KG1 (cell line): ENCODE measurements at places on chromosomes 2 and 18.

- no peak for DNase-seq
These were observed 221.6 kb downstream of the NR4A2 start for GRCh38 chr2:156110890-156111289.

- DNase-seq = no peak
These were observed 5.3 kb upstream of the NEU4 start for GRCh38 chr2:241803387-241804325.

GRCh38 chr2:180555391-180555965 is 424.9 kb upstream of the UBE2E3 start:
- DNase-seq = no peak

GRCh38 chr2:23524261-23524706 is 139.3 kb downstream of the KLHL29 start:
- no peak for DNase-seq

GRCh38 chr2:3151153-3151918 is 226.3 kb downstream of the EIPR1 start:
- no peak for DNase-seq

- no peak for DNase-seq
These were observed 94.4 kb upstream of the ASAP2 start for GRCh38 chr2:9112079-9112721.

- no peak for DNase-seq
These were observed 47.0 kb downstream of the VSNL1 start for GRCh38 chr2:17587469-17587868.

- DNase-seq = no peak
These were observed 109.6 kb upstream of the FSIP2 start for GRCh38 chr2:185628985-185629384.

GRCh38 chr2:217372794-217373193 is 512.9 kb upstream of the TNP1 start:
- no peak for DNase-seq

- no peak for DNase-seq
These were observed 7.4 kb upstream of the MBP start for GRCh38 chr18:77140030-77140429.

- no peak for DNase-seq
These were observed 3.0 kb upstream of the INPP1 start for GRCh38 chr2:190340369-190340768.

GRCh38 chr2:85655961-85656417 is 12.0 kb downstream of the SFTPB start:
- no peak for DNase-seq

- DNase-seq = no peak
These were observed 61.6 kb upstream of the ATP8B1 start for GRCh38 chr18:57864615-57865121.

DNA sequence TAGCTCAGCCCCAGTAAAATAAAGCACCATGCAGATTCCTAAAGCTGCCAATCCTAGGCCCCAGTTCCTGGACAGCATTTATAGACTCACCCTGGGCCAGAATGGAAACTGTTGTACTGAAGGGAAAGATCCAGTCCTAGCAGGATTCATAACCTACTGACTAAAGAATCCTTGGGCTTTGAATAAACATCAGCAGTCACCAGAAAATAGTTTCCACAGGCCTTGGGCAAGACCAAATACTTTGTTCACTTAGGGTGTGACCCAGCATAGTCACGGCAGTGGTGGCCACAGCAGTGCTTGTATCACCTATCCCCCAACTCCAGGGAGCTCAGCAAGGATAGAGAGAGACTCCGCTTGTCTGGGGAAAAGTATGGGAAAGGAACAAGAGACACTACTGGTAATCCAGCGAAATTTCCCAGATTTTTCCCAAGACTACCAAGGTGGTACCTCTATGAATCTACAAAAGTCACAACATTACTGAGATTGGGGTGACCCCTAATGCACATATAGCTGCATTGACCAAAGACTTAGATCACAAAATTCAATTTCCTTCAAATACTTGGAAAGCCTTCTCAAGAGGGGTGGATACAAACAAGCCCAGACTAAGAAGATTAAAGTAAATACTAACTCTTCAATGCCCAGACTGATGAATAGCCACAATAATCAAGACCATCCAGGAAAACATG is 748.1 kb upstream of the LRATD1 start:
- no peak for DNase-seq

- no peak for DNase-seq
These were observed 141.9 kb downstream of the MGAT5 start for GRCh38 chr2:134395779-134396178.

DNA sequence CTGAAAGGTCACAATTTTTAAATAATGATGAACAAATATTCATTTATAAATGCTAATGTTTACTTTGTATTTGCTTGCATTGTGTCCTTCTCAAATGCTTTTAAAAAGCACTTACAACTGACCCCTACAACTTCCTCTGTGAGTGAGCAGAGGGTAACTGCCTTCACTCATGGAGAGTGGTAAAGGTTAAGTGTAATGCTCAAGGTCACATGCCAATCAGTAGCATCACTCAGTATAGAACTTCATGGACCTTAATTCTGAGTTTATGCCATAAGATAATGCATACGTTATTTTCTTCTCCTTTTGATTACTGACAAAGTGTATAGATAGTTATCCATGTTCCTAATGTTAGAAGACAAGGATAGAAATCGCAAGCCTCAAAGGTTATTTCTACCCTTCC is 91.8 kb upstream of the SERTAD2 start:
- no peak for DNase-seq

DNA sequence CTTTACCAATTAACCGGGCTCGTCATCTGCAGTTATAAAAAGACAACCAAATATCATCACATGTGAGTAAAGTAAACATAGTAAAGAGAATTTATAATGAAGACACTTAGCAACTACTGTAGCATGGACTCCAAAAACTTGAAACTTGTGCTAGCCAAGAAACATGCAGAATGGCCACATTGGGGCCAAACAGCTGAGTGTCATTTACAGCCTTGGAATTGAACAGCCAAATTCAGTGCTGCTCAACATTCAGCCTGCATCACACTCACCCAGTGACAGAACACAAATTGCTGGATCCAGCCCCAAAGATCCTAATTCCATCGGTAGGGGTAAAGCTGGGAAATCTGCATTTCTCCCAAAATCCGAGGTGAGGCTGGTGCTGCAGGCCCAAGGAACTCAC is 224.8 kb upstream of the GYPC start:
- no peak for DNase-seq

- DNase-seq = no peak
These were observed 417.7 kb upstream of the SALL3 start for GRCh38 chr18:78561757-78562510.

DNA sequence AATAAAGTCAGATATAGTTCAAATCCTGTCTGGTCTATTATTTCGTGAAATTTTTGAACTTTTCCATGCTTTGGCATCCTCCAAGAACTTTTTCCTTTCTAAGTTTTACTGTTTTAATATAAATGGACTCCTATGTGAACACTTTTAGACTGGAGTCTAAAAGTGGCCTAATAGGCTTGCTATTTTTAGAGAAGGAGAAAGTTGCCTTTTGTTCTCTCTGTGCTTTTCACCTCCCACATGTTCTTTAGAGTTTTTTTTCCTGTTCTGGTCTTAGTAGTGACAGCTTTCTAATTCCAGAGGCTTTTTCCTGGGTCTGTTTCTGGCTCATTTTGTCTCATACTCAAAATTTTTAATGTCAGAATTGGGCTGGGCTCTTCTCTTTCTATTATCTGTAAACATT is 72.2 kb downstream of the ADAM23 start:
- no peak for DNase-seq

DNA sequence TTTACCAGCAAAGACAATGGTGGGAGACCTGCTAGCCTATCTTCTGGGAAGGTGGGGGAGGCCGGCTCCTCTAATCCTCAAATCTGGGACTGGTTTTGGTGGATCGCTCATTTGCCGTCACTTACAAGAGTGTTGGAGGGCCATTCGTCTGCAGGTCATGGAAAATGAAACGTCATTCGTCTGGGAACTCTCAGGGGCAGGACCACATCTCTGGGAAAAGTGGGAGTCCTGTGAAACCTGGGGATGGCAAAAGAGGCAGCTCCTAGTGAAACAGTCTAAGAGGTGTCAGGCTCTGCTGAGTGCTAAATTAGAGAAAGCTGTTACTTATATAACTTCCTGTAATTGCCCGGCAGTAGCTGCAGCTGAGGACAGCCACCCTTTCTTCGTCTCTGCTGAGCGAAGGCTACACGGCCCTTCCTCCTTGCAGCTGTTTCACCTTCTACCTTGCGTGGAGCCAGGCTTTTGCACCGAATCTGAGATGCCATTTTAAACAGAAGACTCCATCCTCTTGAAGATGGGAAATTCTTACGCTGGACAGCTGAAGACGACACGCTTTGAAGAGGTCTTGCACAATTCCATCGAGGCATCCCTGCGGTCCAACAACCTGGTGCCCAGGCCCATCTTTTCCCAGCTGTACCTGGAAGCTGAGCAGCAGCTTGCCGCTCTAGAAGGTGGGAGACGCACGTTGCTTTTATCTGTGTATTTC is 22.4 kb downstream of the GREB1 start:
- DNase-seq = no peak

DNA sequence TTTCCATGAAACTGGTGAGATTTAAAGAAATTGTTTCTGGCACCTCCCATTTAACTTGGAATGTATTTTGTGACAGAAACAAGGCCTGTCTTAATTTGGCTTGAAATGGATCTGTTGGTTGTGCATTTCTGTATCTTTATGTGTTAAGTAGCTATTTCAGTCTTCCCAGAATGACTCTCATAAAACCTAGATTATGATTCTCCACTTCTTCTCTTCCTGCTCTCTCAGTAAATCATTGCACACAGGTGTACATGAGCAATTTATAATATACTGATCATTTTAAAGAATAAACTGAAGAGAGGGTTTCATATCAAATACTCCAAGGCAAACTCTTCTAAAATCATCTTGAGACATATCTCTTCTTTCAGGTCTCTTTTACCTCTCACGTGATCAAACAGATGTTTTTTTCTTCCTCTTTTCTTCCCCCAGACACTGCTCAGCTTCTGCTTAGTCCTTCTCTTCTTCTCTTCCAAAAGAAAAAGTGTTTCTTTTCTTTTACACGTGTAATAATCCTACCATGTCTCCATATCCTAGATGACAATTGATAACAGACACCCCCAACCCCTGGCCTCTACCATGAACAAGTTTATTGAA is 112.0 kb downstream of the PPP1R1C start:
- DNase-seq = peak; percentile 12

GRCh38 chr2:218577482-218578220 is 9.0 kb downstream of the CNOT9 start:
- no peak for DNase-seq

DNA sequence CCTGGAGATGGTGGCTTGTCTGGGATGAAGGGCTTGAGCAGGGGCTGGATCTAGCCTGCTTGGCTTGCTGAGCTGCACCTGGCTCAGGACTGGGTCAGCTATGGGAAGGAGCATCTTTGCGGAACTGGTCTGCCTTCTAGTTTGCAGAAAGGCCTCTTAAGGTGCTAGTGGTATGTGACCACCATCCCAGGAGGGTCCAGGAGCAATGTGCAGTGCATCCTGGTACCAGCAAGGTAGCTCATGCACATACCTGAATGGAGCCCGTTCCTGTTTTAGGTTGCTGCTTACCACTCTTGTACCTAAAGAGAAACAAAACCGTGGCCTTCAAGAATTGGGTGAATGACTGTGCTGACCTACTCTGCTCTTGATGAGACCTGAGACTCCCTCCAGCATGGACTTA is 118.6 kb upstream of the PELI1 start:
- no peak for DNase-seq

GRCh38 chr2:215979620-215980019 is 33.7 kb downstream of the MREG start:
- DNase-seq = no peak

- no peak for DNase-seq
These were observed 114.8 kb downstream of the GAREM1 start for GRCh38 chr18:32355896-32356295.

- no peak for DNase-seq
These were observed 243.0 kb downstream of the RPRM start for GRCh38 chr2:153235516-153235915.

- DNase-seq = no peak
These were observed 472.5 kb downstream of the PID1 start for GRCh38 chr2:228798458-228799207.

DNA sequence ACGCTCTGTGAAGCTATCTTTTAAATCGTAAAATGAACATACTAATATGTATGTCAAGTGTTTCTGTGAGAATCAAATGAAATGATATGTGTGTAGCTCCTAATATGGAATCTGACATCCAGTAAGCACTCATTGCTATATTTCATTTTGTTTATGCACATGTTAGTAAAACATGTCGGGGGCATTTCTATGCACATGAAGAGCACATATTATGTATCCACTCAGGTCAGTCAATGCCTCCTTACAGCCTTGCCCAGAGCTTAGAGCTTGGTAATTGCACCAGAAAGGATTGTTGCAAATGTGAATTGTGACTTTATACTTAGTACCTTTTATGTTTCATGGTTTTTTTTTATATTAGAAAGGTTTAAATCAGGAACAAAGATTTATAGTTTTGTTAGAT is 463.7 kb upstream of the HNMT start:
- no peak for DNase-seq

DNA sequence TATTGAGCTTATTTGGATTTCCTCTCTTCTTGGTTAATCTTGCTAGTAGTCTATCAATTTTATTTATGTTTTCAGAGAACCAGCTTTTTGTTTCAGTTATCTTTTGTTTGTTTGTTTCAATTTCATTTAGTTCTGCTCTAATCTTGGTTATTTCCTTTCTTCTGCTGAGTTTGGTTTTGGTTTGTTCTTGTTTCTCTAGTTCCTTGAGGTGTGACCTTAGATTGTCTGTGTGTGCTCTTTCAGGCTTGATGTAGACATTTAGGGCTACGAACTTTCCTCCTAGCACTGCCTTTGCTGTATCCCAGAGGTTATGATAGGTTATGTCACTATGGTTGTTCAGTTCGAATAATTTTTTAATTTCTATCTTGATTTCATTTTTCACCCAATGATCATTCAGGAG is 141.6 kb downstream of the ZNF236 start:
- no peak for DNase-seq

DNA sequence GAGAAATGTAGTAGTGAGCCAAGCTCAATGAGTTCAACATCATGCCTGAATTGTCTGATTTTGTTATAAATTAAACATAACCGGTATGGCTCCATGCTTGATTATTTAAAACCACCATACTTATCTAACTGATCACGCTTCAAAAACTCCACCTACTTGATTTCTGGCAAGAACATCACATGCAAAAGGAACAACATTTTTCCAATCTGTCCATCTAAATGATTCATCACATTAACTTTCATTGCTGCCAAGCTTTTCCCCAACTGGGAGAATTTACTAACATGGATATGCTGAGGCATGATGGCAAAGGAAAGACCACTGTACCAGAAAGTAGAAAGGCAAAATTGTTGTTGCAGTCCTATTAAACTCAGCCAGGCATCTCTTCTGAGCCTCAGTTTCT is 286.8 kb downstream of the TRIB2 start:
- no peak for DNase-seq

- DNase-seq = no peak
These were observed 32.6 kb downstream of the MYO7B start for GRCh38 chr2:127568128-127568527.

- DNase-seq = no peak
These were observed 103.9 kb upstream of the UBE2E3 start for GRCh38 chr2:180876506-180876905.
